ENCODE measurements at places on chromosomes 12 and 14.

DNA sequence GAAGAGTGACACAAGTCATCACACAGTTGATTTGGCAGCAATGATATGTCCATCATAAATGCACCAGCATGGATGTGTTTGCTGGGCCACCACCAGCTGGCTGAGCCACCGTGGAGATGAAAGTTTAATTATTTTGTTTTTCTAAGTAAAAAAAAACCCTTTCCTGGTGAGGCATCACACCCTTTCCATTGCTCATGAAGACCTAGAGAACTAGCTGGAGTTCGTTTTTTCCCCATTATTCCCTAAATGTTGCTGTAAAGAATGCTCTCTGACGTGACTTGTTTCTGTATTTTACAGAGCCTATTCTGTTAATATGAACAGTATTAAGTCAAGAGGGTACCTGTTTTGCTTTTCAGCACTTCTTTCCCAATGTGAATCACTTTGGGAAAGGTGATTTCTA lies 257.9 kb downstream of the MSRB3 start:
- DNase-seq, result no peak

DNA sequence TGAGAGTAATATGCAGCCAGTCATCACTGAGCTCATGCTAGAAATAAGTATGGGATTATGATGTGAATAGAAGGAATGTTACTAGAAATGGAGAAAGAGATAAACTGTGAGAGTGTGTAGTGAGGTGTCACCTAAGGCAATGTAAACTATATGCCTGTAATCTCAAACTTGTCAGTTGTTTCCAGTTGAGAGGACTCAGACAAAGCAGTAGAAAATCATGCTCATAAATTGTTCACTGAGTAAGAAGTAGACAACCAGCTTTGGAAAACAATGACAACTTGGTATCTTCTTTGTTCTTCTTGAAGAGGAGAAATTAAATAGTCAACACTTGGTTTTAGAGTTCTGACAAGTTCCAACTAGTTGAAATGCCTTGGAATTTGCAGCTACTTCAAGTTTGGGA lies 148.5 kb upstream of the OR4E1 start:
- no peak for DNase-seq

DNA sequence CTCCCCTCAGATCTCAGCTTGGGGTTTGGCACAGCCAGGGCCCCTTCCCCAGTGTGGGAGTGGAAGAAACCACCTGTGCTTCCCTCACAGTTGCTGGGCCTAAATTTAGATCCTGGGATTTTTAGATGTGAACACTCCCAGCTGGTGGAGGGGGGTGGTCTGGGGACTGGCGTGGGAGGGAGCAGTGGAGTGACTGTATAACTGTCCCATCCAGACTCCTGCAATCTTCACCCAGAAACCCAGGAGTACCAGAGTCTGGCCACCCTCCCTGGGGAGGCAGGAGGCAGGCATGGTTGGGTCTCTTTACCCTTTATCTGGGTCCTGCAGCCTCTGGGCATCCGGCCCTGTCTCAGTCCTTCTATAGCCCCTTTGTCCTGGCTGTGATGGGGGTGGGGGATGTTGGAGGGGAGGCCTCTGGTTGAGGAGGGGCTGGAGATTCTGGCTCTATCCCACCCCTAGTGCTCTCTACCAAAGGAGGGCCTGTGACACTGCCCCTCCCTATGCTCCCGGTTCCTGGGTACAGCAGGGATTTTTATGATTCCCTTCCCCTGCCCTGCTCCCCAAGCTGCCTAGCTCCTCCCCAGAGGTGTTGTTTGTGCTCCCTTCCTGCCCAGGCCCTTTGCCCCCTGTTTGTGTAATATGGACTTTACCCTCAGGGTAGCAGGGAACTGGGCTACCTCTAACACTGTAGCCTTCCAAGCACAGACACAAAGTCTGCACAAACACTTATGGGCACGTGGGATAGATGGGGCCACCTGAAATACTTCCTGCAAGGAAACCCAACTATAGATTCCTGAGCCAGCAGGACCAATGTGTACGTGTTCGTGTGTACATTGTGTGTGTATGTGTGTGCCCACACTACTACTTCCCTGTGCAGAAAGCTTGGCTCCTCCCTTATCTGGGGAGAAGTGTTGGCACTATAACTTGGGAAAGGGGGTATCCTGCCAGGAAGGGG lies 1.7 kb downstream of the ERBB3 start:
- no peak for DNase-seq

DNA sequence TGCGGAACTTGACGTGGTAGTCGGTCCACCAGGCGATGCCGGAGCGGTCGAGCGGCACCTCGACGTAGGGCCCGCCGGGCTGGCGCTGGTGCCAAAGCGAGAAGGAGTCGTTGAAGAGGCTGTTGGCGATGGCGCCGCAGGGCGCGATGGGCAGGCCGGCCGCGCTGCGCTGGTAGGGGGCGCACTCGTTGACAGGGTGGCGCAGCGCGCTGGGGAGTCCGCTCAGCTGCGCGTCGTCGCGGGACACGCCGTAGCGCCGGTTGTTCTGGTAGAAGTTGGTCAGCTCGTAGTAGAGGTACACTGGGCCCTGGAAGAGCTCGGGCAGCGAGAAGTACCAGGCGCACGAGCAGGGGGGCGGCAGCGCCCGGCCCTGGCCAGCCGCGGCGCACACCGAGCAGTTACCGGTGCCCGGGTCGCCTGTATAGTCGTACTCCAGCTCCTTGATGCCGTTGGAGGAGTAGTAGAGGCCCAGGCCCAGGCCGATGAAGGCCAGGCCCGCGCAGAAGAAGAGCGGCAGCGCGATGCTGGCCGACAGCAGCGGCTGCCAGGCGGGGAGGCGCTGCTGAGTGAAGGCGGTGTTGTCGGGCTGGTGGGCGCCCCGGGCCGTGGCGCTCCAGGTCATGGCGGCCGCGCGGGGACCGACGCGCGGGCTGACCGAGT lies 482 bp downstream of the TMEM30B start:
- DNase-seq, result peak; percentile 53

GRCh38 chr12:119180380-119181040 lies 1.8 kb downstream of the HSPB8 start:
- DNase-seq, result no peak

- no peak for DNase-seq
Measured at GRCh38 chr14:60235440-60235839, 13.6 kb upstream of the PPM1A start.

DNA sequence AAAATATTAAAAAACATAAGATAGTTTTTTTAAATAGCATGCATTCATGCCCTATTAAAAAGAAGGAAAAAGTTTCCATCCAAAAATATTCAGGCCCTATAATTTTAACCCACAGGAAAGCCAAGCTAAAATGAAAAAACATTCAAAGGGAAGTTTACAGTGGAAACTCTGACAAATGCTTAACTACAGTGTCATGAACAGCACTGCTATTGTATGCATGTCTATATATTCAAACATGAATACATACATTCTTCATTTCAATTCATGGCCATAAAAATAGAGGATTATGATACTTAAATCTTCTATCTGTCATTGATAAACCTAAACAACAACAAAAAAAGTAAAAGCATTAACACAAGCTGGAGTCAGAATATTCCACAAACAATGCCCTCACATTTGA lies 67.4 kb downstream of the PPP2R5E start:
- DNase-seq, result no peak

- no peak for DNase-seq
Measured at GRCh38 chr12:9464408-9464807, 143.3 kb downstream of the KLRB1 start.

DNA sequence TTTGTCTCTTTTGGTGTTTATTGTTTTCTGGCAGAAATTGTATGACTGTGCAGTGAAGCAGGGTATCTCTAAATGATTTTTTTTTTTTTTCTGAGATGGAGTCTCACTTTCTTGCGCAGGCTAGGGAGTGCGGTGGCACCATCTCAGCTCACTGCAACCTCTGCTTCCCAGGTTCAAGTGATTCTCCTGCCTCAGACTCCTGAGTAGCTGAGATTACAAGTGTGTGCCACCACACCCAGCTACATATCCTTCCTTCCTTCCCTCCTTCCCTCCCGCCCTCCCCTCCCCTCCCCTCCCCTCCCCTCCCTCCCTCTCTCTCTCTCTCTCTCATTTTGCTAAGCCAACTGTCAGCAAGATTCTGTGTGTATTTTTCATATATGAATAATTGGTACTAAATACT lies 94.4 kb downstream of the PPHLN1 start:
- no peak for DNase-seq

- DNase-seq, result no peak
Measured at GRCh38 chr12:114815026-114815795, 131.2 kb upstream of the TBX3 start.

DNA sequence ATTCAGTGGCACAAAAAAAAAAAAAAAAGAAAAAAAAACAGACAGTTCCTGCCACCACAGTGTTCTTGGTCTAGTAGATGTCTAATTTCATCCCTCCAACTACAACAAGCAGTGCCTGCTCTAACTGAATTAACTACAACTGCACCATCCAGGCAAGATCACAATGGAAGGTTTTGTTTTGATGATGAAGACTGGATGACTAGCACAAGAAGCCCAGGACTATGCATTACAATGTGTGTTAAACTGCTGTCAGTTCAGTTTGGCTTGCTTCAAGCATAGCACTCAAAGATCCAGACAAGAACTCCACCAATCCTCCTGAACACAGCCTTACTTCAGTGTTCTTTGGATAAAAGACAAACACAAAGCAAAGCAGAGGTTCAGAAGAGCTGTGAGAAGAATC lies 279.9 kb downstream of the GRIN2B start:
- DNase-seq, result no peak

GRCh38 chr12:27221625-27222387 lies 22.3 kb upstream of the STK38L start:
- no peak for DNase-seq

DNA sequence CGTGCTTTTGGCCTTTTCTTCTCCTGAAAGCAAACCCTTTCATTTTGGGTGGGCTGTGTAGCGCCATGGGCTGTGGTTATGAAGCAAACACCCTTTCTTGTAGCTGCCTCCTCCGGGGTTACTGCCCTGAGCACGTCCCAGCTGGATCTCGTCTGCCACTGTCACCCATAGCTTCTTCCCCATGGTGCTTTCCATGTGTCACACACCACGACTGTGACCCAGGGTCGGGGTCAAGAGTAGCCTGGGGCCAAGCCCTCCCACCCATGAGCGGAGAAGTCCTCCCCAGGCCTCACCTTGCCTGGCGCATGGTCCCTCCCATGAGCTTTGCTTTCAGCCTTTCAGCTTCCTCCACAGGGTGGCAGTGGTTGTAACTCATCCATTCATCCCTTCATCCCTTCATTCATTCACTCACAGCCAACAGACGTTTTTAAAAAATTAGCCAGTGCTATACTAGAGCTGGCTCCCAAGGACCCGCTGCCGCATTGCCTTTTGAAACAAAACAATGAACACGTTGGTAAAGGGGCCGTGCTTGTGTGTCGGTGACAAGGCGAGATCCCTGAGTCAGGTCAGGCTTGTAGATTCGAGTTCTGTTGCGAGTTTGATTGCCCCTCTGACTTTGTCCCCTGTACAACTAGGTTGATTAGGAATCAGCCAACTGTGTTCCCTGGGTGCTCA lies 29.5 kb downstream of the MEG3 start:
- no peak for DNase-seq

- no peak for DNase-seq
Measured at GRCh38 chr12:118402251-118402650, 25.9 kb downstream of the SUDS3 start.

DNA sequence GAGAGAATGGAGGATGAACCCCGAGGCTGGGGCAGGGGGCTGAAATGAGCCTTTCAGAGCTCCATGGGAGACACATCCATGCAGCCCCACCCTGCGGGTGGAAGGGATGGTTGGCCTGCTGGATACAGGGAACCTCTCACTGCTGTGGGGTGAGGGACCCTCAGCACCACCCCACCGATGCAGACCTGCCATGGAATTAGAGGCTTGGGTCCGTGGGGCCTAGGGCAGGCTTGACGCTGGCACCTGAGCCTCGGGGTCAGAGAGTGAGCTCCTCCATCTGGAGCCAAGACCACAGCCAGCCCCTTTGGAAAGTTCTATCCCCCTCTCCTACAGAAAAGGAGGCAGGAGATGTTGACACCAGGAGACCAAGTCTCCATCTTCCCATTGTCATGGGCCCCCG lies 7.4 kb upstream of the KRT74 start:
- no peak for DNase-seq

GRCh38 chr12:82807132-82807737 lies 120.5 kb downstream of the TMTC2 start:
- no peak for DNase-seq

DNA sequence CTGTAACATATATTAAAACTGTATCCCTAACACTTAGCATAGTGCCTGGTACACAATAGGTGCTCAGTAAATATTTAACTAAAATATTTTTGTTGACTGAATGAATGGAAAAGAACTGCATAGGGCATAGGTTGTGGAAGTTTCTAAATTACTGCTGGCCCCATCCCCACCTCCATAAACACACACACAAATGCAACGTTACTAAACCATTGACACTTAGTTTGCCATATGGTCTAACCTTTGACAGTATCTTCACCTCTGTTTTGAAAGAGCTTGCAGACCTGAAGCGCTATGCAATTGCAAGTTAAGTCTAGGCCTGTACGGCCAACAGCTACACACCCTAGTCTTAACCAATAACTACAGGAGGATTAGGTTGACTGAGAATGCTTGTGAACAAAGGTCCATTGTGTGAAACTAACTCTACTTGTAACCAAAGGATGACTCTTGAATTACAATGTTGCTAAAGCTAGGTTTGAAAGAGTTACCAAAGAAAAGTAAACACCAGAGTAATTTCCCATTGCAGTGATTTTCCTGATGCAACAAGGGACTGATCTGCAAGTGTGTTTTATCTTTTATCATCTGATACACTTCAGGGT lies 924 bp upstream of the MANSC1 start:
- DNase-seq, result no peak

GRCh38 chr12:71300772-71301675 lies 138.6 kb upstream of the LGR5 start:
- no peak for DNase-seq

DNA sequence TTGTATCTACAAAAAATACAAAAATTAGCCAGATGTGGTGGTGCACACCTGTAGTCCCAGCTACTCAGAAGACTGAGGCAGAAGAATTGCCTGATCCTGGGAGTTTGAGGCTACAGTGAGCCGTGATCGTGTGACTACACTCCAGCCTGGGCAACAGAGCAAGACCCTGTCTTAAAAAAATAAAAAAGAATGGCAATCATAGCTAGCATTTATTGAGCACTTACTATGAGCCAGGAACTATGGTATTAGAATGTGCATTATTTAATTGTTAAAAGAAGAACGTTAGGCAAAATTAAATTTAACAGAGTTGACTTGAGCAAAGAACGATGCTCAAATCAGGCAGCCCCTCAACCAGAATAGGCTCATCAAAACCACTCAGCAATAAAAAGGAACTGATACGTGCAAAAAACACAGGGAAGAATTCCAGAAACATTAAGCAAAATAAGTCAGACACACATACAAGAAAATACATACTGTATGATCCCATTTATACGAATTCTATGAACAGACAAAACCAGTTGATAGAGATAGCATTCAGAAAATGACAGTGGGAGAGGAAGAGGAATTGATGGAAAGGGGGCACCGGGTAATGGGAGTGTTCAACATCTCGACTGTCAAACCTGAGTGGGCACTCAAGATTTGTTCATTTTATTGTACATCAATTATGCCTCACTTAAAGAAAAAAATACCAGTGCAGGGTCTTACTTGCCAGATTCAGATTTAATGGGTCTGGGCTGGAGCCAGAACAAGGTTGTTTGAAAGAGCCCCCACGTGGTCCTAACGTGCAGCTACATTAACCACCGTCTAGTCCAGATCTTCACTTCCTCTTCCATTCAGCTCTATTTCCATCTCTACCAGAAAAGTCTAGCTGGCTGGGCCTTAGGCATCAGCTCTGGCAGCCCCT lies 8.0 kb downstream of the SCNN1A start:
- no peak for DNase-seq

GRCh38 chr12:131349397-131350127 lies 361.3 kb upstream of the SFSWAP start:
- DNase-seq, result no peak

GRCh38 chr12:122870163-122870842 lies 25.6 kb downstream of the VPS37B start:
- DNase-seq, result no peak
